Renal cortical epithelial cell (primary cell): ENCODE measurements at places on chromosomes 6 and 20. TPM values are rescaled to one million over a fixed set of nuclear protein-coding genes. Genes with fewer than 3 reads are reported as not detected.
A peak's percentile ranks its signal among the peaks of the same experiment; 100 is the strongest.

The ROS1 gene
- total RNA-seq, result 0.35 and 2.7 TPM in 2 replicates

The MYB gene
- total RNA-seq, result 0.87 TPM in 1 of 2 replicates, not detected in the other

- peak; percentile 98 for DNase-seq
Observed at GRCh38 chr6:105606831-105607463, 204.1 kb upstream of the PREP start.

DNA sequence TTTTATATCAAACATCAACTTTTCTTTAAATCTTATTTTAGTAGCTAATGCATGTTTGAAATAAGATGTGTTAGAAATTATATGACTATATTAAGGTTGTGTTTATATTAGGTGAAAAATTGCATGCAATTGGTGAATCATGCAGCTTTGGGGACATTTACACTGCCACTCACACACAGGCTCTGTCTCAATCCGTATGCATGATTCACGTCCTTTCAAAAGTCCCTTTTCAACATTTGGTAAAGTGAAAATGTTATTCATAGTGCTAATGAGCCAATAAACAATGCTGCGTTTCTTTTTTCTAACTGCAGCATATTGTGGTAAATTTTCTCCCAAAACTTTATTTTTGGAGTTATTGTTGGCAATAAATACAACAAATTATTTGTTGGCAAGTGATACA is 198.0 kb downstream of the FUT9 start:
- no peak for DNase-seq
